ENCODE measurements at places on chromosomes 12 and 14. TPM values are rescaled to one million over a fixed set of nuclear protein-coding genes. Genes with fewer than 3 reads are reported as not detected.

- H3K36me3 ChIP-seq: peaks cover 6% of the 10 kb centered on the region
- 0 out of 2 replicates have a peak, but pooled peaks cover 3% of the 10 kb centered on the region for H3K4me1 ChIP-seq
- H3K27me3 ChIP-seq: no peaks in the 10 kb centered on the region
- DNase-seq: peak; percentile 24
- H3K27ac ChIP-seq: no peak overlapping the region
These were observed 43.8 kb downstream of the RESF1 start for GRCh38 chr12:32002848-32003493.

DNA sequence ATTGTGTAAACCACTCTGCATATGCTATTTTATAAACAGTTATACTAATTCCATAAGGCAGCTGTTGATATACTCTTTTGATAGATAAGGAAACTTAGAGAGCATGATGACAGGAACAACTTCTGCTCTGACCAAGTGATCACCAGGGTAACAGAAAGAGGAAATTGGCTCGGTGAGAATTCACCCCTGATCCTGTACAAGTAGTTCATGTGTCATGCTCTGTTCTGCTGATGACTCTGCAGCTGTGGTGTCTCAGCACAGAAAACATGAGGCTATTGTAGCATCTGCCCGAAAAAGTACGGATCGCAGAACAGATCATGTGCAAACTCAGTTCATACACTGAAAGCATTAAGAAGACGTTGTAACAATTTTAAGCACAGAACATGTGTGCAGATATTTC is 345.0 kb downstream of the LRIG3 start:
- H3K36me3 ChIP-seq: no peaks in the 10 kb centered on the region
- peak overlapping the region; percentile 34 for H3K27ac ChIP-seq
- peaks cover 5% of the 10 kb centered on the region for H3K4me1 ChIP-seq
- H3K4me3 ChIP-seq: peak overlapping the region; percentile 49
- H3K27me3 ChIP-seq: no peaks in the 10 kb centered on the region

- no peaks in the 10 kb centered on the region for H3K27me3 ChIP-seq
- H3K4me3 ChIP-seq: no peak overlapping the region
- DNase-seq: no peak
- peaks cover 44% of the 10 kb centered on the region for H3K4me1 ChIP-seq
- H3K27ac ChIP-seq: no peak overlapping the region
These were observed 63.1 kb upstream of the SLC38A2 start for GRCh38 chr12:46435625-46436024.

Gene WNT5B
- 529 TPM for total RNA-seq

DNA sequence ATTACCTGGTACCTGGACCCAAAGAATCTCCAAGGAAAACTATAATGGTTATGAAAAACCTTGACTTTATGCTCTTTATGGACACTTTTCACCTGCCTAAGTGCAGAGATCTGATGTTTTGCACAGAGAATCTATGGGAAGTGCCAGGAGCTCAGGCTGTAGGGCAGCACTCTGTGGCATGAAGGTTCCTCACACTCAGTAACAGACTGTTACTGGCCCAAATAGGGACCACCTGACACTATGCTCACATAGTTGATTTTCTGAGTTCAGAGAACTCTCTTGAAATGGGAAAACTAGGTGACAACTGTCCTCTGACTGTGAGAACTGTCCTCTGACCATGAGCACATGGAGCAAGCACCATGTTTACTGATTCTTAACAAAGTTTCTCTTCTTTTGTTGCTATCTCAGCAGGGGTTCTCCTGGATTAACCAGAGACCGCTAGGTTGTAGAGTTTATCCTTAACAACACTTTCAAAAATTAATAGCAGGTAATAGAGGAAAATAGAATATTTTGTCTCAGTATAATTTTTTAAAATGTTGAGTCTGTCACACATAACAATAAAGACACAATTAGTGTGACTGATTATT is 101.6 kb downstream of the STXBP6 start:
- peaks cover 3% of the 10 kb centered on the region for H3K4me1 ChIP-seq
- no peak for DNase-seq
- H3K4me3 ChIP-seq: no peak overlapping the region
- H3K36me3 ChIP-seq: no peaks in the 10 kb centered on the region
- H3K27me3 ChIP-seq: no peaks in the 10 kb centered on the region
- no peak overlapping the region for H3K27ac ChIP-seq

- no peak overlapping the region for H3K27ac ChIP-seq
- peak; percentile 37 for DNase-seq
- peaks cover 10% of the 10 kb centered on the region for H3K27me3 ChIP-seq
- no peaks in the 10 kb centered on the region for H3K4me1 ChIP-seq
These were observed 155.5 kb upstream of the CCND2 start for GRCh38 chr12:4118017-4118510.

Gene KRT78
- total RNA-seq: not detected

Gene KRT80
- total RNA-seq: 0.38 TPM

GRCh38 chr12:51218607-51219161 is 822 bp upstream of the POU6F1 start:
- no peaks in the 10 kb centered on the region for H3K27me3 ChIP-seq
- H3K27ac ChIP-seq: peak overlapping the region; percentile 28
- H3K36me3 ChIP-seq: no peaks in the 10 kb centered on the region
- 0 out of 2 replicates have a peak, but pooled peaks cover 5% of the 10 kb centered on the region for H3K4me1 ChIP-seq
- peak overlapping the region; percentile 92 for H3K4me3 ChIP-seq

GRCh38 chr14:64723691-64724577 is 19.7 kb downstream of the PLEKHG3 start:
- no peak overlapping the region for H3K4me3 ChIP-seq
- H3K4me1 ChIP-seq: peaks cover 27% of the 10 kb centered on the region
- no peak overlapping the region for H3K27ac ChIP-seq
- H3K36me3 ChIP-seq: no peaks in the 10 kb centered on the region

- DNase-seq: no peak
- no peak overlapping the region for H3K27ac ChIP-seq
- no peak overlapping the region for H3K4me3 ChIP-seq
- no peaks in the 10 kb centered on the region for H3K36me3 ChIP-seq
- peaks cover 31% of the 10 kb centered on the region for H3K27me3 ChIP-seq
These were observed 48.3 kb downstream of the SPRING1 start for GRCh38 chr12:116689521-116689920.

DNA sequence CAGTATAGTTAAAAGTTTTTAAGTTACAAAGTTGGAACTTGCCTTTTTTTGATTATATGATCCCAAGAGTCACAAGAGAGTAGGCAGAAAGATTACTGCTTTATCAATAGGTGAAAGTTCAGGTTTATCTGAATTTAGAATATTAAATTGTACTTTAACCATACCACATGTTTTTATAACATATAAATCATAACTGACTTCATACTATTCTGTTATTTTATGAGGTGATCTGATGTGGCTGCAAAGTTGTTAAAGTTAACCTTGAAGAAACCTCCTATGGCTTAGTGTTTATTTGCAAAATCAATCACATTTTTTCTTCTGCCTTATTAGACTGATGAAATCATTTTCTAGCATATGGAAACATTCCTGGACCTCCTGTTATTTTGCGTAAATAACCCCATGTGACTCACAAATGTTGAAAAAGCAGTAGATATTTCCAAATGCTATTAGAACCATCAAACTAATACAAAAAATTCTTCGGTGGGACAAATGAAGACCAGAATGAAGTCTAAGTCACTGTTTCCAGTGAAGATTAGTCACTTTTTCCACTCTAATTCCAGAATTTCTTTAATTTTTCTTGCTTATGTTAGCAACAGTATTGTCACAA is 132.1 kb downstream of the RAD51B start:
- H3K27me3 ChIP-seq: no peaks in the 10 kb centered on the region
- peak; percentile 73 for DNase-seq
- H3K4me3 ChIP-seq: no peak overlapping the region
- no peaks in the 10 kb centered on the region for H3K36me3 ChIP-seq

GRCh38 chr12:48800457-48800856 is 11.6 kb upstream of the ADCY6 start:
- H3K27me3 ChIP-seq: no peaks in the 10 kb centered on the region
- DNase-seq: no peak
- H3K4me3 ChIP-seq: no peak overlapping the region
- H3K27ac ChIP-seq: no peak overlapping the region

GRCh38 chr14:60648934-60649874 is at the start of gene SIX1:
TSS of gene SIX1 (minus strand) at chr14:60649477. CDS start at chr14:60649189, 288 bp downstream.
- no peaks in the 10 kb centered on the region for H3K36me3 ChIP-seq
- peaks cover 29% of the 10 kb centered on the region for H3K27me3 ChIP-seq
- peak; percentile 97 for DNase-seq
- H3K27ac ChIP-seq: peak within 1 kb of the TSS; percentile 87

DNA sequence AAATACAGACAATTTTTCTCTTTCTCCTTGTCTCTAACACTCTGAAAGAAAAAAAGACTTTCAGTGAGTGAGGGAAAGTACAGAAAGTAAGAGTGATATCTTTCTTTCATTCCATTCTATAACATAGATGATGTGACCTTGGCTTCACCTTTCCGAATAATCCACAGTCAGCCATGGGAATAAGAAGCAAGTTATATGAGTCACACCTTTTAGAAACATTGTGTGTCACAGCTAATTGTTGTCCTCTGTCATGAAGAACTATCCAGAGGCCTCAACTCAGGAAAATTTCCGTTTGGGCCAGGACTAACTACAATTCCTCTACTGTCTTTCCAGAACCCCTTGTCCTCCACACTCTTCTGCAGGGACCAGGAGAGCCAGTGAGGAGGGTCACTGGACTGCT is 209.7 kb upstream of the FAR2 start:
- no peak overlapping the region for H3K4me3 ChIP-seq
- no peak overlapping the region for H3K27ac ChIP-seq
- H3K36me3 ChIP-seq: no peaks in the 10 kb centered on the region
- H3K27me3 ChIP-seq: no peaks in the 10 kb centered on the region
- DNase-seq: peak; percentile 67
- peaks cover 36% of the 10 kb centered on the region for H3K4me1 ChIP-seq

DNA sequence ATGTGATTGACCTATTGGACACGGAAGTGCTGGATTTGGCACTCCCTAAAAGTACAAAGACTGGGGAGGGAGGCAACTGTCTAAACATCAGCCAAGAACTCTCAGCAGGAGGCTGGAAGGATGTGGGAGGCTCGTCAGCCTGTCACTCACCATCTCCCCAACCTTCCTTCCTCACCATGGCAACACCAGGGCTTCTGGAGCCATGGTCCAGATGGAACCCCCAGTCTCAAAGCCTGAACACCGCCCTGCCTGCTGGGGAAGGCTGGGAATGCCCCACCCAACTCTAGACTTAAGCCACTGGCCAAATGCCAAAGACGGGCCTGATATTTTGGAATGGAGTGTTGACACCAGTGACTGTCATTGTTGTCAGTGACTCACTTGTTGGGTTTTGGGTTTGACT is 55.3 kb downstream of the GALNT16 start:
- no peaks in the 10 kb centered on the region for H3K27me3 ChIP-seq
- H3K4me3 ChIP-seq: no peak overlapping the region
- H3K36me3 ChIP-seq: no peaks in the 10 kb centered on the region
- peaks cover 13% of the 10 kb centered on the region for H3K4me1 ChIP-seq
- H3K27ac ChIP-seq: no peak overlapping the region
- no peak for DNase-seq

Gene CLEC4C
- not detected for total RNA-seq

GRCh38 chr14:68512088-68512487 is 280.8 kb downstream of the ZFP36L1 start:
- no peaks in the 10 kb centered on the region for H3K36me3 ChIP-seq
- H3K4me1 ChIP-seq: peaks cover 39% of the 10 kb centered on the region
- H3K27ac ChIP-seq: no peak overlapping the region
- H3K4me3 ChIP-seq: no peak overlapping the region
- DNase-seq: peak; percentile 24

DNA sequence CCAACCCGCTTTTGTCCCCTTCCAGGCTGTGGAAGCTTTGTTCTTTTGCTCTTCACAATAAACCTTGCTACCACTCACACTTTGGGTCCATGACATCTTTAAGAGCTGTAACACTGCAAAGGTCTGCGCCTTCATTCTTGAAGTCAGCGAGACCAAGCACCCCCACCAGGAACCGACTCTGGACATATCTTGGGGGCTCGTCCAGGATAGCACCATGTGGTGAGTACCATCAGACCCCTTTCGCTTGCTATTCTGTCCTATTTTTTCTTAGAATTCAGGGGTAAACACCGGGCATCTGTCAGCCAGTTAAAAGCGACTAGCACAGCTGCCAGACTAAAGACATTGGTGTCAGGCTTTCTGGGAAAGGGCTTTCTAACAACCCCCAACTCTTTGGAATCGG is 137.6 kb upstream of the PPFIA2 start:
- DNase-seq: peak; percentile 20
- no peaks in the 10 kb centered on the region for H3K27me3 ChIP-seq
- no peak overlapping the region for H3K27ac ChIP-seq
- no peaks in the 10 kb centered on the region for H3K36me3 ChIP-seq
- no peak overlapping the region for H3K4me3 ChIP-seq

DNA sequence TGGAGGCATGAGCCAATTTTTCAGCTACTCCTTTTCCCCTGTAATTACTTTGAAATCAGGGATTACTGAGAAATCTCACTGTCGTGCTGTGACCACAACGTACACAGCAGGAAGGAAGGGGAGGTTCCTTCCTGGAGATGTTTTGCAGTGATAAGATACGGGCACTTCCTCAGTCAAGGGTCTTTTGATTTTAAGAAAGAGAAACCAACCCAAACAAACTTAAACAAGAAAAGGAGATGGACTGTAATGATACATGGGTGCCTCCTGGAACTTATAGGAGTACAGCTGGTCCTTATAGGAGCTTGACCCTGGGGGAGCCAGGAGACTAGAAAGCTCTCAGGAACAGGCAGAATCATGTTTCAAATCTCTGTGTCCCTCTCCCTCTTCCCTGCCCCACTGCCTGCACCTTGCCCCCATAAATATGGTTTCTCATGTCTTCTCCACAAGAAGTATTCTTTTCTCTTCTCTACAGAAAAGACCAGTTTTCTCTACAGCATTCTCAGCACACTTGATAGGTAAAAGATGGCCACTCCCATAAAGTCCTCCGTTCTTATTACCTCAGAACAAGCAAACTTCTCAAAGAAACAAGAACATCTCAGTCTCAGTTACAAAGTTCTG is 281.1 kb upstream of the AMIGO2 start:
- no peak overlapping the region for H3K27ac ChIP-seq
- H3K36me3 ChIP-seq: no peaks in the 10 kb centered on the region
- no peak overlapping the region for H3K4me3 ChIP-seq
- H3K4me1 ChIP-seq: peaks cover 4% of the 10 kb centered on the region
- H3K27me3 ChIP-seq: no peaks in the 10 kb centered on the region
- DNase-seq: no peak

GRCh38 chr14:49173765-49174373 is 412.3 kb downstream of the RPS29 start:
- H3K4me3 ChIP-seq: no peak overlapping the region
- DNase-seq: peak; percentile 76
- H3K27me3 ChIP-seq: no peaks in the 10 kb centered on the region
- no peaks in the 10 kb centered on the region for H3K36me3 ChIP-seq
- no peak overlapping the region for H3K27ac ChIP-seq
